ENCODE measurements at places on chromosomes 11 and 22. TPM values are rescaled to one million over a fixed set of nuclear protein-coding genes. Genes with fewer than 3 reads are reported as not detected.
A peak's percentile ranks its signal among the peaks of the same experiment; 100 is the strongest.

DERL3 gene
- 0.62 TPM for total RNA-seq

DNA sequence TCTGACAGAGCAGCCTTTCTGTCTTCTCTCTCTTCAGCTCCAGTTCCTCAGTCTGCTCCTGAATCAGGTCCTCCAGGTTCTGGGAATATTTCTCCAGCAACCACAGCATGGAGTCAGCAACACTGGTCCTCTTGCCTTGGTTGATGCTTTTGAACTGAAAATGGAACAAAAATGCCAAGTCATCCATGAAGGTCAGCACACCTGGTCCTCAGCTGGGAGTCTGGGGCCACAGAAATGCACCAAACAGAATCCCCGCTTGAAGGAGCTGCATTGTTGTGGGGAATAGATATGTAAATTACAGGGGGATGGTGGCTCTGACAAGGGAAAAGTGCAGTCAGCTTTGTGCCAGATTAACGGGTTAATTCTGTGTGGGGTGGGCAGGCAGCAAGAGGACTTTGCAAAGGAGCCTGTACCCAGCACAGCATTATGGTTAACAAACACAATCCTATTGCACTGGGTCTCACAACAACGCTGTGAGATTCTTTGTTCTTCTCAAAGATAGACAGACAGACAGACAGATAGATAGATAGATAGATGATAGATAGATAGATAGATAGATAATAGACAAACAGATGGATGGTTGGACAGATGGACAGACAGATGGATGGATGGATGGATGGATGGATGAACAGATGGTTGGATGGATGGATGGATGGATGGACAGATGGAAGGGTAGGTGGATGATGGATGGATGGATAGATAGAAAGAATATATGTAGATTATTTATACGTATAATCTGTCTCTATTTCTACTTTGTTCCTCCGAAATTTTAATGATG, 33.8 kb upstream of the LRRC32 start:
- DNase-seq = no peak

POLD3 gene
- 14.5 TPM for total RNA-seq

DNA sequence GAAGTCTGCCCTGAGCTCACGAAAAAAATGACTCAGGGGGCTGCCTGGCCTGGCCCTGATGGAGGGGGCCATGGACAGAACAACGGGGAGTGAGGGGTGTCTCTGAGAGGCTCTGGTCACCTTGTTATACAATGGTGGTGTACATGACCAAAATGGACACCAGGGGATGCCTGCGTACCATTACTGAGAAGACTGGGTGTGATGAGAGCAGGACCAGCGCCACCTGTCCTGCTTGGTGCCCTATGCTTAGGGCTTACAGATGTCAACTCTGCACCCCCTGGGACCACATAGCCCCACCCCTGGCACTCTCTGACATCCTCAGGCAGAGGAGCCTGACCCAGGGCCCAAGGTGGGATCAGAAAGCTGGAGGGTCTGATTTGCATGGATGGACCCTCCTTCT, 104.8 kb downstream of the ZNF280B start:
- DNase-seq = no peak

DNA sequence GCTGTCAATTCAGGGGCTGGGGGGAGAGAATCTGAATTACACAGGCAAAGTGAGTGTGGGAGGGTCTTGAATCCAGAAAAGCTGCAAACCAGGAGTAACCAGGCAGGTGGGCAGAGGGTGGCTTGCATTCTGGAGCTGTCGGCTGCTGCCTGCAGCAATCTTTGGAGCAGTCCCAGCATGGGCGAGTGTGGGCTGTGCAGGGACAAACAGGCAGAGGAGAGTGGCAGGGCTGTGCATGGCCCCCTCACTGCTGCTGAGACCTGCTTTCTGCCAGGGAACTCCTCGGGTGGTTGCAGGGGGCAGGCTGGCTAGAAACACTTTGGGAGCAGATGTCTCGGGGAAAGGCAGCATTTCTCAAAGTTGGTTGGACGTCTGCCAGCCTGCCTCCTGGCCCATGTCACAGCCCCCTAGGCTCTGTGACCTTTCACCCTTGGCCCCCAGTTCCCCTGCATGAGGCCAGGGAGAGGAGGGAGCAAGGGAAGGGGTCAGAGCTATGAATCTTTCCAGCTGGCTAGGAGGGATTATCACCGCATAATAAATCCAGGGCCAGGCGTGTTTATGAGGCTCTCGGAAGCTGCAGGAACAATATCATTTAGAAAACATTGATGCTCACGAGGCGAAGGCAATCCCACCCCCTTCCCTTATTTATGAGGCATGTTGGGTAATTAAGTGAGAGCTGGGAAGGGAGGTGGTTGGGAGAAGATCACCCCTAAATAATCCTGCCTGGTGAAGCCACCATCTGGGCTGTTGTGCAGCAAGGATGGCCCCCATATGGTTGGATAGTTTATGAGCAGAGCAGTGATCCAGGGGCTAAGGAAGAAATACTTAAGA, 212.3 kb upstream of the NCAM1 start:
- DNase-seq = peak; percentile 49

RFPL3 gene
- not detected for total RNA-seq

GRCh38 chr11:11871991-11872401, 30.2 kb downstream of the USP47 start:
- DNase-seq = no peak

- no peak for DNase-seq
These were observed 39.6 kb downstream of the UBASH3B start for GRCh38 chr11:122695076-122695615.
